CD4-positive, alpha-beta T cell treated with Interleukin-15 for 4 hours (primary cell): ENCODE measurements at places on chromosomes 1 and 21.

GRCh38 chr1:181433931-181434330, 49.4 kb upstream of the CACNA1E start:
- DNase-seq, result no peak

DNA sequence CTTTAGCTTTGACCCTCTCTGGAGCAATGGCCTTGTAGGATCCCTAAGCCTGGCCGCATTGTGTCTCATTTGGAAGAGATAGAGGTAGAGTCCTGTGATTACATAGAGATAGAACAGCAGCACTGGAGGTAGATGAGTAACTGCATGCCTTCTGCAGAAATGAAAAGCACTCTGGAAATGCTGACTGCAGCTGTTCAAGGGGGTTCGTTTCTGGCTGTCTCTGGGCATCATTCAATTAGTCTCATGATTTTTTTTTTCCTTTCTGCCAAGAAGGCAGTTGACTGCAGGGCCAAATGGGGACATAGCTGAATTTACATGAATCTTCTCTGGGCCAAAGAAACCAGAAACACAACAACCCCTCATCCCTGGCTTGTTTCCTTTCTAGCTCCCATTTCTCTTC, 28.1 kb upstream of the SNX27 start:
- DNase-seq, result no peak

- no peak for DNase-seq
These were observed 426.7 kb downstream of the NPHP4 start for GRCh38 chr1:5565281-5566125.

- no peak for DNase-seq
These were observed 49.9 kb downstream of the TOMM20 start for GRCh38 chr1:235078480-235079381.

GRCh38 chr1:167297222-167298214, 76.8 kb downstream of the POU2F1 start:
- no peak for DNase-seq

DNA sequence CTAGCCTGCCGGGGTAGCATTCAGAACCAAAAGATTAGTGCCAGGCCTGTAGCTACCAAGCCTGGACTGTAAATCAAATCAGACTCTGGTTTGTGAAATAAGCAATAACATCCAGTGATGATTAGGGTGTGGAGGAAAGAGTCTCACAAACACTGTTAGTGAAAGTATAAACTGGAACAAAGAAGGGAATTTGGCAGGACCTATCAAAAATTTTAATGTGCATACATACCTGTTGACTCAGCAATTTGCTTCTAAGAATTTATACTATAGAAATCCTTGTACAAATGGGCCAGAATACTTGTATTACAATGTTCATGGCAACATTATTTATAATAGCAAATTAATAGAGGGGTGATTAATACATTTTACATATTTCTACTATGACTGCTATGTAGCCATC, 109.8 kb upstream of the WARS2 start:
- no peak for DNase-seq

DNA sequence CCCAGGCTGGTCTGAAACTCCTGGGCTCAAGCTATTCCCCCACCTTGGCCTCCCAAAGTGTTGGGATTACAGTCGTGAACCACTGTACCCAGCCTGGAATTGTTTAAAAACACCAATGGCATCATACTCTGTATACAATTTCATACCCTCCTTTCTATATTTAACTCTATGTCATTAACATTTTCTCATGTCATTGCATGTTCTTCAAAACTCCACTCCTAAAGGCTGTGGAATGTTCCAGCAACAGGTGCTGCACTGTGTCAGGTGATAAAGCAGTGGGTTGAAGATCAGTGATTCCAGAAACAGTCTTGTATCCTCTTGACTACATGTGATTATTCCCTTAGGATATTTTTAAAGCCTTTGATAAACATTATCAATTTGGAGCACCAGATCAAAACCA, 36.7 kb upstream of the GRHL3 start:
- DNase-seq, result no peak

DNA sequence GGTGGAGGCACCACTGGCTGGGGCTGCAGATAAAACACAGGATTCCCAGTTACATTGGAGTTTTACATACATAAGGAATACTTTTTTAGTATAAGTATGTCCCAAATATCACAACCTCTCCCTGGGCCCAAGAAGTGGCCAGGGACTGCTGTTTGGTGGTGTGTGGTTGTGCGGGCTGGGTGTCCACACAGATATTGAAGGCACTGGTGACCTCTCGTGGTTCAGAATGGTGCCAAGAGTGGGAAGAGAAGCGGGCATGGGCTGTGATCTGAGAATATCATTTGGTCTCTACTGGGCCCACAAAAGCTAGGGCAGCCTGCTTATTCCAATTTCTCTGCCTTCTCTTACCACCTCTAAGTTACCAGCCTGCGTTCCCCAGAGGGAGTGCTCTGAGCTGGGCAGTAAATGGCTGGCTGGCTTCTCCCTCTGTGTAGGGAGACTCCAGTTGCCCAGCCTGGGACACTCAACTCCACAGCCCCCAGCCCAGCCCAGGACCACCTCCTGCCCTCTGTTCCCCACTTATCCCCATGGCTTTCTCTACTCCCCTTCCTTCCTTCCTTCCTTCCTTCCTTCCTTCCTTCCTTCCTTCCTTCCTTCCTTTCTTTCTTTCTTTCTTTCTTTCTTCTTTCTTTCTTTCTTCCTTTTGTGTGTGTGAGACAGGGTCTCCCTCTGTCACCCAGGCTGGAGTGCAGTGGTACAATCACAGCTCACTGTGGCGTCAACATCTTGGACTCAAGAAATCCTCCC, 42.8 kb upstream of the RD3 start:
- DNase-seq, result no peak

DNA sequence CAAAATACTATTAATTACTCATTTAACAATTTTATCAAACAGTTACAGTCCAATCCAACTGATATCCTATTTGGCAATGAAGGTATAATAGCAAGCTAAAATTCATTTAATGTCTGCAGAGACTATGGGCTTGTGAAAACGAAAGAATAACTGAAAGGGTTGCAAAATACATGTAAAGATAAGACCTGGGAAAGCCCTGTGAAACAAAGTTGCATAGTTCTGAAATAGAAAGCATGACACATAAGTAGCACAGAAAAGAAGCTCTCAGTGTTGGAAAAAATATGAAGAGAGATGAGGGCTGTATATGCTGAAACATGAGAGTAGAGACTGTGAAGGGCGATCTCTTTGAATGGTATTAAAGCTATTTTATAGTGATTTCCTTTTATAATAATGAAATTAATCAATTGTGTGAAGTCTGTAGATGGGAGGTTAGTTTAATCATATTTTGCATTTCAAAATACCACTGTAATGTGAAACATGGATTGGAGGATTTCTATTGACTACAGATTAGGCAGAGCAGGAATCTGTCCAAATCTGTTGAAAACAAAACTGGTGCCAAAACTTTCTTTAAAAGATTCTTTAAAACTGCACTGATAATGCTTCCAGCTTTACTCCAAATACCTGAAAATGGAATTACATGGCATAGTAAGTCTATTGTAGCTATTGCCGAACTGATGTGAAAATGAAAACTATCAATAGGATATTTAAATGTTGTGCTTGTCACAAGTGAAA, 1518.9 kb upstream of the B3GALT2 start:
- no peak for DNase-seq

- peak; percentile 67 for DNase-seq
These were observed at the start of gene TNFRSF1B for GRCh38 chr1:12166834-12167492. Gene TNFRSF1B, plus strand, starts transcription at chr1:12166991. Its CDS starts 101 bp downstream, at chr1:12167092.

DNA sequence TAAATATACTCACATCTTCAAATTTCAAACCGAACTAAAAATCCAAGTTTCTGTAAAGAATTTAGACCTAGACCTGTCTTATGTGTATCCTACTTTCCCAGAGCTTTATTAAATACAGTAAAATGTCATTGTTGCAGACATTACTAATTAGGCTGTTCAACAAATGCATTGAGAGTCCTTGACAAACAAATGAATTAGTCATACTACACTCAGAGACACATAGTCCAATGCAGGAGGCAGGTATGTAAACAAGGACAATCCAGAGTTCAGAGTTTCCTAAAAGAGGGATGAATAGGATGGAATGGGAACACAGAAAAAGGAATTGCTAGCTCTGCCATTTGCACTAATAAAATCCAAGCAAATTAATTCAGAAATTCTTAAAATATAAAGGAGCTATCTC, 1.6 kb upstream of the EGLN1 start:
- no peak for DNase-seq

DNA sequence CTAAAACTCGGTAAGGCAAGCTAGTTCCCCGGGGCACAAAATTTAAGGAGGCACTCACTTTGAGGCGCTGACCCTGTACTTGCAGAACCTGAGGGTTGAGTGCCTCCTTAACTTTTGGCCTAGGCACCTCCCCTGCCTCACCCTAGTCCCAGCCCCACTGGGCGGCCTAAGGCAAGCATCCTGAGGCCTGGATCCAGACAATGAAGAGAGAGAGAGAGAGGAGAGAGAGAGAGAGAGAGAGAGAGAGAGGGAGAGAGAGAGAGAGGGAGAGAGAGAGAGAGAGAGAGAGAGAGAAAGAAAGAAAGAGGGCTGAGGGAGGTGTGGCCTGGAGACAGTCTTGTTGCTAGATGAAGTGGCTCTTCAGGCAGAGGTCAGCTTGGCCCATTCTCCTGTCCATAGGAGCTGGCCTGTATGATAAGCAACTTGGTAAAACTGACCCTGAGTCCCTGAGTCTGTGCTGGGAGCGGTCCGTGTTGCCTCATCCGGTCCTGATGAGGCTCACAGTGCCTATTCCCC, 7.4 kb upstream of the LRRN2 start:
- no peak for DNase-seq

- DNase-seq, result no peak
These were observed 22.9 kb downstream of the NIPAL3 start for GRCh38 chr1:24438423-24438901.

DNA sequence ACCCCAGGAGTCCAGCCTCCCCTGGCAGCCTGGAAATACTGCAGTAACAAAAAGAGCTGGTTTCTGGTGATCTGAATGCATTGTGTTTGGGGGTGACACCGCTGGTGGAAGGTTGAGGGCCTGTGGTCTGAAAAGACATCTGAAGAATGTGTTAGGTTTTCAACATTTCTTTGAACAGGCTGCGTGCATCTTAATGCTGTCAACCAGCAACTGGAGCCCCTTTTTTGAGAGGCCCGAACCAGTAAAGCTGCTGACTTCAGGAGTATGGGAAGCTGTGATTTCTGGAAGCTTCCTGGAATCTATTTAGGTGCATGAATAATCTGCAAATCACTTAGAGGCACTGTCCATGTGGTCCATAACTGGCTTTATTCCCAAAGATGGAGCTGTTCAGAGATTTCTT, 17.0 kb downstream of the ATP5PO start:
- DNase-seq, result no peak

GRCh38 chr1:35449334-35450008, 107.7 kb downstream of the KIAA0319L start:
- no peak for DNase-seq

GRCh38 chr21:38712664-38713063, 93.1 kb upstream of the ETS2 start:
- no peak for DNase-seq

DNA sequence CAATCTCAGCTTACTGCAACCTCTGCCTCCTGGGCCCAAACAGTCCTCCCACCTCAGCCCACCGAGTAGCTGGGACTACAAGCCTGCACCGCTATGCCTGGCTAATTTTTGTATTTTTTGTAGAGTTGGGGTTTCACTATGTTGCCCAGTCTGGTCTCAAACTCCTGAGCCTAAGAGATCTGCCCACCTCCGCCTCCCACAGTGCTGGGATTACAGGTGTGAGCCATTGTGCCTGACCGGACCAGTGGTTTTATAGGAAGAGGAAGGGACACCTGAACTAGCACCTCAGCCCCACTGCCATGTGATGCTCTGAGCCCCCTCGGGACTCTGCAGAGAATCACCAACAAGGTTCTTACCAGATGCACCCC, 4.1 kb downstream of the CRYBG2 start:
- no peak for DNase-seq

- DNase-seq, result no peak
These were observed 23.4 kb upstream of the EFHD2 start for GRCh38 chr1:15386164-15386749.

GRCh38 chr1:246146804-246147523, 360.1 kb downstream of the SMYD3 start:
- no peak for DNase-seq

GRCh38 chr1:14842361-14842760, 243.9 kb downstream of the KAZN start:
- no peak for DNase-seq

- no peak for DNase-seq
These were observed at the start of gene LRRC39 for GRCh38 chr1:100178091-100178490. Gene LRRC39, minus strand, starts transcription at chr1:100178256. Its CDS starts 9,740 bp downstream, at chr1:100168516.

DNA sequence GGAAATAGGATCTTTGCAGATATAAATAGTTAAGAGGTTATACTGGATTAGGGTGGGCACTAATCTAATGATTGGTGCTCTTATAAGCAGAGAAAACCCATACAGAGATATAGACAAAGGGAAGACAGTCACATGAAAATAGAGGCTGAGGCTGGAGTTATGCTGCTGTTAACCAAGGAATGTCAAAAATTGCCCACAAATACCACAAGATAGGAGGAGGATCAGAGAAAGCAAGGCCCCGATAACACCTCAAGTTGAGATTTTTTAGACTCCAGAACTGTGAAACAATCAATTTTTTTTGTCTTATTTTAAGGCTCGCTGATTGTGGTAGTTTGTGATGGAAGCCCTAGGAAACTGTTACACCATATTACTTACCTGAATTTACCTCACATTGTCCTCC, 513.2 kb downstream of the COL11A1 start:
- no peak for DNase-seq

- no peak for DNase-seq
These were observed 147.3 kb downstream of the DUSP10 start for GRCh38 chr1:221594576-221594975.

DNA sequence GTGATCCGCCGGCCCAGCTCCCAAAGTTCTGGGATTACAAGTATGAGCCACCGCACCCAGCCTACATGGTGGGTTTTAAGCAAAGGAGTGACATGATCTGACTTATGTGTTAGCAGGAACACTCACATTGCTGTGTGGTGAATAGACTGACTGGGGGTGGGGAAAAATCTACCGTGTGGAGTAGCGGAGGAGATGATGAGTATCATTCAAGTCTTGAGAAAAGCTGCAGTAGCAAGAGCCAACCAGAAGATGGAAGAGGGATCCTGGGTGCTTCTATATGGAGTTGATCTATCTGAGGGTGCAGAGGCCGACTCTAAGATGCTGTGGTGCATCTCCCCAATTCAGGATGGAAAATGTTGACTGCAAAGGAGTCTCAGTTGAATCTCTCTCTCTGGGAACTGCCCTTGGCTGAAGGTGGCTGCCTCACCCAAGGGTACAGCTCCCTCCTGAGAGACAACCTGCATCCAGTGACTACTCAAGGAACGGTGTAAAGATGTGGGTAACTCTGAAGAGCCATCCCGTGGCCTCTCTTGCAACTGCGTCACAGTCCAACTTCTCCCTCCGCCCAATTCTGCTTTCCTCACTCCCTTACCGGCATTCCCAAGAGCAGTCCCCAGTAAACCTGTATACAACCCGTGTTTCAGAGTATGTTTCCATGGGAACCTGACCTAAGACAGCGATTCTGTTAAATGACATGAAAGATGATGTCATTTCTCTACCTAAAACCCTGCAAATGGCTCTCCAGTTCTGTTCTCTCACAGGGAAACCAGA, 7.4 kb upstream of the B3GALNT2 start:
- no peak for DNase-seq

GRCh38 chr1:9699361-9699760, 47.8 kb downstream of the PIK3CD start:
- no peak for DNase-seq
